Left renal cortex interstitium (tissue), 4 donors: ENCODE measurements at places on chromosomes 1 and 21.

- no peak for DNase-seq
Observed at GRCh38 chr21:36323032-36323431, 3.0 kb downstream of the MORC3 start.

DNA sequence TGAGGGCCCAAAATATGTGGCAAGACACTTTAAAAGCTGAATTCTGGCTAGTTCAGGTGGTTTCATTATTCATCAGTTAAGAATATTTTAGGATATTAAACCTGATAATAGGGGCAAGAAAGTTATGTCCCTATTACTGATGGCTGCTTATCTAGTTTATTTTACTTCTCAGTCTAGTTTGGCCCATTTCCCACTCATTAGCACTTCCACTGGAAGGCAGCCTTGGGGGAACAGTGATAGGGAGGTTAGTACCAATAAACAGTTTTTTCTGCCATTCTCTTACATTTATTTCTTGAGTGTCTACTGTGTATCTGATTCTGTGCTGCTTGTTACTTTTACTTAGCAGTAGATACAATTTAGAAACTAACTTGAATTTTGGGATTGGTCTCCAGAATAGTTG lies 9.0 kb downstream of the PPP1R12B start:
- no peak for DNase-seq

GRCh38 chr1:3365523-3366125 lies 88.8 kb upstream of the ARHGEF16 start:
- DNase-seq: no peak

DNA sequence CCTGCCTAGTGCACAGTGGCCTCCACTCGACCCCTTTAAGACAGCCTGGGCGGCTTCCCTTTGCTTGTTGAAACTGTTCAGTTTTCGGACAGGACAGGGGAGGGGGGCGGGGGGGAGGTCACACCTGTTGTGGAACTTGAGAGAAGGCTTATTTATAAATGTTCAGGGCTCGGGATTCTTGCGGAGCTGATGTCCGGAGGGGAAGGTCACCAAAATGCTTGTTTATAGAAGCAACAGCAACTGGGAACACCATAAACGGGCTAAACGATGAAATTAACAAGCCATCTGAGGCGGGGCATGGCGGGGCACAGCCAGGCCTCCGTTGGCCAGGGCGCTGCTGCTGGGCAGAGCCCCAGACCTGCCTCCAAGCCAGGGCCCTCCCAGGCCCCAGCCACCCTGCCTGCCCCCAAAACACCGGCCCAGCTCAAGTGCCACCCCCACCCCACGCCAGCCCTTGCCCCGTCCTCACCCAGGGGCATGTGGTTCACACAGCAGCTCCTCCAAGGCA lies 59.8 kb upstream of the CASZ1 start:
- DNase-seq: no peak

- no peak for DNase-seq
Observed at GRCh38 chr1:203590603-203591002, 36.0 kb upstream of the ATP2B4 start.

- DNase-seq: no peak
Observed at GRCh38 chr1:235156265-235156664, 4.8 kb downstream of the RBM34 start.

DNA sequence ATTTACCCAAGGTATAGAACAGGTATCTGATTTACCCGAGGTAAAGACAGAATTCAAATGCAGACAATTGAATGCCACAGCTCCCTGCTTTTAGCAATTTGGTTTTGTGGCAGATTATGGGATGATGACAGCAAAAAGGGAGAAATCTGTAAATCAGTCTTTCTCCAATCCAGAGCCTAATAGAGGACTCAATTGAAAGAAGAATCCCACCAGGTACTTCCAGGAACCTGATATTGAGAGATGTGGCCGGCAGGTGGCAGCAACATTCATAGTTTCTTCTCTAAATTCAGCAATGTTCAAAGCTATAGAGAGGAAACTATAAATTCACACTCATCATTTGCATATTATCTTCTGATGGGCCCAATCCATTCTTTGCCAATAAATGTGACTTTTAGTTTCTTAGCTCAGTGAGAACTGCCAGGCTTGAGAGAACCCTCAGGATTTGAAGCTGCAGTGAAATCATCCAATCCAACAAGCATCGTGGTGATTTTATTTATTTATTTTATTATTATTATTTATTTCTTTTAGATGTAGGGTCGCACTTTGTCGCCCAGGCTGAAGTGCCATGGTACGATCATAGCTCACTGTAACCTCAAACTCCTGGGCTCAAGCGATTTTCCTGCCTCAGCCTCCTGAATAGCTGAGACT lies 9.8 kb upstream of the PHACTR4 start:
- DNase-seq: no peak

DNA sequence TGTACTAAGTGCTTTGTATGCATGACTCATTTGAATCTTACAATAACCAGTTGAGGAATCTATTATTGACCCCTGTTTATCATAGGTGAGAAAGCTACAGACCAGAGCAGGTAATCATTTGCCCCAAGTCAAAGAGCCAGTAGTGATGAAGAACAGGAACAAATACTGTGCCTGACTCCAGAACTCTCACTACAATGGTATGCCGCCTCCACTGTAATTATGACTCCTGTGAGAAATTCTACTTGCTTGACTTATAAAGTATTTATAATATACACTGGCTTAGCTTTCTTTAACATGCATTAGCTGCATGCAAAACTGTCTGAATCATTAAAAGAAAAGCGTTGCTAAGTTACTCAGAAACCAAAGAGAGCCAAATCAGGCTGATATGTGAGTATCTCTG lies 92.6 kb downstream of the ZNF281 start:
- DNase-seq: no peak

DNA sequence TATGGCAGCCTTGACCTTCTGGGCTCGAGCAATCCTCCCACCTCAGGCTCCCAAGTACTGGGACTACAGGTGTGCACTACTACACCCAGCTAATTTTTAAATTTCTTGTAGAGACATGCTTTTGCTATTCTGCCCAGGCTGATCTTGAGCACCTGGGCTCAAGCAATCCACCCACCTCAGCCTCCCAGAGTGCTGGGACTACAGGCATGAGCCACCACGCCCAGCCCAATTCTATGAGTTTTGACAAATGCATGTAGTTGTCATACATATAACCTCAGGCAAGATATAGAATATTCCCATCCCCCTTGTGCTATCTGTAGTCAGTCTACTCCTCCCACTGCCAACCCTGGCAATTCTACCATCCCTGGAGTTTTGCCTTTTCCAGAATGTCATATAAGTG lies 38.7 kb upstream of the TTC22 start:
- DNase-seq: no peak

- DNase-seq: no peak
Observed at GRCh38 chr1:110254604-110255391, 44.7 kb downstream of the KCNC4 start.

DNA sequence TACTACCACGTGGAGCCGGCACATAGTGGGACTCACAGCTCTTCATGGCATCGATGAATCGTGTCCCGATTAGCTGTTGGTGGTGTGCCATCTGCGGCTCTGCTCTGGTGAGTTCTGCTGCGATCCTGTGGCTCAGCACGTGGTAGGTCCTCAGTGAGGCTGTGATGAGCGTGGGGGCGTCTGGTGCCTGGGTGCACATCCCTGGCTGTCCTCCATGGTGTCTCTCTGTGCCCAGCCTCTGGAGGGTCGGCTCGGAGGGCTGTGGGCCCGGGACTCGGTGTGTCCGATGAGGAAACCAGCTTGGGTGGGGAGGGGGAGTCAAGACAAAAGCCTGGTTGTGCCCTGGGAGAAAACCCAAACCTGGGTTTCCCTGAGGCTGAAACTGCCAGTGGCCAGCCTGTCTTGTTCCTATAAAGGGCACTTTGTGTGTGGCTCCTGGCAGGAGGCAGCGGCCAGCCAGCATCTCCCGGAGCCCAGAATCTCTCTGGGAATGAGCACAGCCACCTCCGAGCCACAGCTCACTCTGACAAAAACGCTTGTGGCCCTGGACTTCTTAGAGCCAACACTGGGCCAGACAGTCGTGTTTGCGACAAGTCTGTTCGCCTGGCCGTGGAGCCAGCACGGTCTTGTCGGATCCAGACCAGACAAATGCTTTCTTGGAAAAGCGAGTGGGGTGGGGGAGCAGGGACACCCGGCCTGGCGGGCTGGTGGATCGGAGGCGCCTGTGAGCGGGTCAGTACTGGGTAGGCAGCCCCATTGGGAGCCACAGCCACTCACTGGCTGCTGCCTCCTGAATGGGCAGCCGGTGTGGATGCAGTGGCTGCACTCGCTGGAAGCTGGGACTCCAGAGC lies 31.8 kb downstream of the SPSB1 start:
- DNase-seq: no peak

DNA sequence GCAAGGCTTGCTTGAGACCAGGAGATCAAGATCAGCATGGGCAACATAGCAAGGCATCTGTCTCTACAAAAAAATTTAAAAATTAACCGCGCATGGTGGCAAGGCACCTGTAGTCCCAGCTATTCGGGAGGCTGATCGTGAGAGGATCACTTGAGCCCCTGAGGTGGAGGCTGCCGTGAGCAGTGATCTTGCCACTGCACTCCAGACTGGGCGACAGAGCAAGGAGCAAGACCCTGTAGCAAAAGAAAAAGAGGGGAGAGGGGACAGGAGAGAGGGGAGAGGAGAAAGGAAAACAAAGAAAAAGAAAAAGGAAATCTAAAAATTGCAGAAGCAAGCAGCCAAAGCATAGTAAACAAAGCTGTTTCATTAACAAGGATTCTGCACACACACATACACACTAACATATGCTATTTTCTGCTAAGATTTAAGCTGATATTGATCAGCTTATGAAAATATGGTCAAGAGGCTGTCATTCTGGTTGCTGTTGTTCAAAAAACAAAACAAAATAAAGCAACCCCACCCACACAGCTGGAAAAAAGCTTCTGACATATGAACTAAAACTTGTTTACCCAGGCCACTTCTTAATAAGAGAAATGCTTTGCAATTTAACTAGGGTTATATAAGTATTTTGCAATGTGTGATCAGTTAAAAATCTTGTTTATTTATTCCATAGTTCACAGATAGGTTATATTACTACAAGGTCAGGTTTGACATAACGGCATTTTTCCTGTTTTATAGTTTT lies 1.8 kb downstream of the ARNT start:
- no peak for DNase-seq

GRCh38 chr1:55720261-55720660 lies 505.1 kb upstream of the USP24 start:
- no peak for DNase-seq

GRCh38 chr1:41108696-41109275 lies 87.3 kb upstream of the SLFNL1 start:
- no peak for DNase-seq

GRCh38 chr1:7366955-7367665 lies 404.0 kb upstream of the VAMP3 start:
- no peak for DNase-seq

DNA sequence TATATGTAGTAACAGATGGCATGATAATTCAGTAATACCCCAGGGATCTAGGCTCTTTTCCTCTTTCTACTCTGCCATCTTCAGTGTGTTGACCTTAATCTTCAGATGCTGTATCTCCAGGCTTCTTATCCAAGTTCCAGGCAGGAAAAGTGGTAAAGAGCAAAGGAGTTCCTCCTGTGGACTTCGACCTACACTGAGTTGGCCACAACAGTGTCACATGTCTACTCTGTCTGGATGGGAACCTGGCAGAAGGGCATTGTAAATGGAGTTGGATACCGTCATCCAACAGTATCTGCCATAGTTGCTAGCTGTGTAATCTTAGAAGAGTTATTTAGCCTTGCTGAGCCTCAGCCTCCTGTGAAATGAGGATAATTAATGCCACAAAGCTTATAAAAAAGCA lies 21.9 kb downstream of the IL23R start:
- no peak for DNase-seq

DNA sequence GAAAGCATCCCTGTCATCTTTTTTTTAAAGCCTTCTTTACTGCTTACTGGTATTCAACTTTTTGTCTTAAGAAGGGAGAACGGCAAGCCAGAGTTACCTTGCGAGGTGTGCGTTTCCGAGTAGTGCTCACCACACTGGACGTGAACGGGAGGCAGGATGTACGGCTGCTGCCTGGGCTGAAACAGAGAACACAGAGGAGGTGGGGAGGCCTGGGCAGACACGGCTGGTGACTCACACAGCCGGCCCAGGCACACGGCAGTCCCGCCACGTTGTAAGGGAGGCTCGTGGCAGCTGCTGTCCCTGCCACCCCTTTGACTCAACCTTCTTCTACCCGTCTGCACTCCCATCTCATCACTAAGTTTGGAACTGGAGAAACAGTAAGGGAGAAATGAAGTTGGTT lies 105.8 kb downstream of the SMYD2 start:
- DNase-seq: no peak

DNA sequence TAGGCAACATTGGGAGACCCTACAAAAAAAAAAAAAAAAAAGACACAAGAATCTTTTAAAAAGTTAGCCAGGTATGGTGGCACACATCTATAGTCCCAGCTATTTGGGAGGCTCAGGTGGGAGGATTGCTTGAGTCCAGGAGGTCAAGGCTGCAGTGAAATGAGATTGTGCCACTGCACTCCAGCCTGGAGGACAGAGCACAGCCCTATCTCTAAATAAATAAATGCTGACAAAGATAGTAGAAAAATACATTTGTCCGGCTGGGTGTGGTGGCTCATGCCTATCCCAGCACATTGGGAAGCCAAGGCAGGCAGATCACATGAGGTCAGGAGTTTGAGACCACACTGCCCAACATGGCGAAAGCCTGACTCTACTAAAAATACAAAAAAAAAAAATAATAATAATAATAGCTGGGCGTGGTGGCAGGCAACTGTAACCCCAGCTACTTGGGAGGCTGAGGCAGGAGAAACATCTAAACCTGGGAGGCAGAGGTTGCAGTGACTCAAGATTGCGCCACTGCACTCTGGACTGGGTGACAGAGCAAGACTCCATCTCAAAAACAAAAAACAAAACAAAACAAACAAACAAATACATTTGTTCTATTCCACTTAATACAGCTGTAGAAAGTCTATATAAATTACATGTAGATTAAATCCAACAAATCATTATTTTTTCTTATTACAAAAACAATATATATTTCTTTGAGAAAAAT lies 48.5 kb downstream of the PHACTR4 start:
- DNase-seq: no peak

GRCh38 chr1:53046930-53047329 lies 15.1 kb upstream of the PODN start:
- no peak for DNase-seq

DNA sequence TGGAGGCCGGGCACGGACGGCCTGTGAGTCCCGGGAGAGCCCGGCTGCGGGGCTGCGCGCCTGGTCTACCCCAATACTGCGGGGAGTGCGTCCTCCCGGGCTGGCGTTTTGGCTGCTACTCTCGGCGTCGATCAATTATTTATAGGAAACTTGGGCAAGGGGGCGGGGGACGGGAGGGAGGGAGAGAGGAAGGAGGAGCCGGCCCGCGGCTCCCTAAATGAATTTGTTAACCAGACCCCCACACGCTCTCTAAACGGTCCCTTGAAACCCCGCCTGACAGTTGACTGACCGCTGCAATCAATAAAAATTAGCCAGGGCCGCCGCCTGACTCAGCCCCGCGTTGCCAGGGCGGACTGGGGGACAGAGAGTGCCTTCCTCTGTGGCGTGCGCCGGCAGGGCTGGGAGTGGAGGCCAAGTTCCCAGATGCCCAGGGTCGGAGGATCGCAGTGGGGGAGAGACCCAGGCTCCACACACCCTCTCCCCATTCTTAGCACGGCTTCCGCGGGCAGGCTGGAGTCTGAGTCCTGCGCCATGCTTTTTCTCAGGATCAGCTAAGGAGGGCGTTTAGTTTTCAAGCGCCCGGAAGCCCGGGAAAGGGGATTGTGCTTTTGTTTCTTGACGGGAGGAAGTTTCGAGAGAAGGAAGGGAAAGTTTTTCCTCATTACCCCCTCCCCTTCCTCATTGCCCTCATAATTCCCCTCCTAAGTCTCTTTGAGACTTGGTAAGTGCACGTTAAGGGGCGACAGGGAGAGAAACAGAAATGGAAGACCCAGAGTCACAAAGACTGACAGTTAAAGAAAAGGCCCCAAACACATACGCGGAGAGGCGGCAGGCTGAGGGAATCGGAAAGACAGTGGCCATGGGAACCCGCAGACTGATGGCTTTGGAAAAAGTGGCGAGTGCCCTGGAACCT lies 6.2 kb downstream of the PAX7 start:
- no peak for DNase-seq
